ENCODE measurements at places on chromosomes 11 and 22.

GRCh38 chr11:133999355-133999754 is 42.6 kb upstream of the IGSF9B start:
- DNase-seq, result no peak

DNA sequence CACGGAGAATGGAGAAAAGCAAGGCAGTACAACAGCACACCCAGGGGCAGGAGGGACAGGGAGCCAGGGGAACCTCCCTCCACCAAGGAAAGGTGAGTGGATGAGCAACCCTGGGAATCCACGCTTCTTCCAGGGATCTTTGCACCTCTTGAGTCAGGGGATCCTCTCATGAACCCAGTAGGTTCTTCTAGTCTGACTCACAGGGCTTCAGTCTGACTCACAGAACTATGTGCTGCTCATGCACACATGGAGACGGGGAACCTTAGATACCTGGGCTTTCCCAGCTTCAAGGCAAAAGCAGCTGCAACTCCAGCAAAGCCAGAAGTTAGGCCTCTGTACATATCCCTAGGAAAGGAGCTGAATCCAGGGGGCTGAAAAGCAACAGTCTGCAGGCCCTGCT is 1021.4 kb upstream of the TENM4 start:
- no peak for DNase-seq

- no peak for DNase-seq
Observed at GRCh38 chr11:117945047-117945810, 16.0 kb upstream of the TMPRSS13 start.

GRCh38 chr22:46577368-46578249 is 40.2 kb upstream of the CELSR1 start:
- peak; percentile 32 for DNase-seq

- no peak for DNase-seq
Observed at GRCh38 chr22:20271114-20271994, 3.2 kb upstream of the RTN4R start.

DNA sequence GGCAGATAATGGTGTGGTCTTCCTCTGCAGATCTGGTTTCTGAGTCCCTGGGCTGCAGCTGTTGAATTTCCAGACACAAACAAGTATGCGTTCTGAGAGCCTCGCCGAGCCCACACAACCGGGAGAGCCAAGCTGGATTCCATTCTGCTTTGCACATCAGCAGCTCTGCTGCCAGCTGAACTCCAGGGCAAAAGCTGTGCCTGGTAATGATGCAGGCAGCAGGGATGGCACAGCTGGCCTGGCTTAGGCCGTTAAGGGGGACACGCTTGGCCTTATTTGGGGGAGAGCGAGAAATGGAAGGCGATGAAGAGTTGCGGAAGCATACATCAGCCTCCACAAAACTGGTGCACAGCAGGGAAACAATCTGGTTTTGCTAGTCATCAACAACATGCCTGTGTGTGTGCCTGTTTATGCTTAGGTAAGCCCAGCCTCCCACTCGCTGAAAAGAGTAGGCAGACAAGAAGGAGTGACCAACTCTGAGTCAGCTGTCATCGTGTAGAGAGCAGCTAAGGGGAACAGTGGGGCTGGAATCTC is 25.1 kb downstream of the ADAMTS8 start:
- DNase-seq, result no peak

Measured in activated CD4-positive, alpha-beta T cell treated with anti-CD3 and anti-CD28 coated beads for 48 hours (primary cell).